ENCODE measurements at places on chromosomes 12 and 14.

DNA sequence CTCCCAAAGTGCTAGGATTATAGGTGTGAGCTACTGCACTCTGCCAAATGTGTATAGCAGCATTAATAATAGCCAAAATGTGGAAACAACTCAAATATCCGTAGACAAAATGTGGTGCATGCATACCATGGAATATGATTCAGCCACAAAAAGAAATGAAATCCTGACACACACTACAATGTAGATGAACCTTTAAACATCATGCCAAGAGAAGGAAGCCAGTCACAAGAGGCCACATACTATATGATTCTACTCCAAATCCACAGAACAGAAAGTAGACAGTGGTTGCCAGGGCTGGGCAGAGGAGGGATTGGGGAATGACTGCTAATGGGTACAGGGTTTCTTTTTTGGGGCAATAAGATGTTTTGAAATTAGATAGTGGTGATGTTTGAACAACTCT, 7.7 kb upstream of the TMED2 start:
- DNase-seq, result no peak

GRCh38 chr14:102078831-102079699, 7.8 kb downstream of the HSP90AA1 start:
- DNase-seq, result no peak

DNA sequence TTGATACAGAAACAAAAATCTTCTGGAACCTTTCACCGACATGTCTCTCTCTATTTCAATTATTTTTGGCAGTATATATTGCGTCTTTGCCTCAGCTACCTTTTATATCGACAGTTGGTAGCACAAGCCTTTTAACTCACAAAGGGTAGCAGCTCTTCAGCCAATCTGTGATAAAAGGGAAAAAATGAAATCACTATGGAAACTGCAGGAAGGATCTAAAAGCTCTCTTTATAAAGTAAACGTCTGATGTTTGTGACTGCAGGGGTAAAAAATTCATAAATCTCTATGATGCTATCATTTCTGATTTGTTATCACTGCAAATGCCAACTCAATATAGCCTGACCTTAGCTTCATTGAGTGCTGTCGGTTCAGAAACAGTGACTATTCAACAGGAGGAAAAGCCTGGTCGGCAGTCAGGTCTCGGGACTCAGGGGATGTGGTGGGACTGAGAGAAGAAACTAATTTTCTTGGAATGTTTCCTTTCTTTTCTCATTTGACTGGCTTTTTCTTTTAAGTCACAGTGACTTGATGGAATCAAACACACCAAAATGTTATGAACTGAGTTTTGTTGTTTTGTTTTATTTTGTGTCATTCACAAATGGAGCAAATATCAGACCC, 5.9 kb upstream of the RMST start:
- DNase-seq, result no peak

- no peak for DNase-seq
Measured at GRCh38 chr14:57403521-57403864, 13.1 kb downstream of the NAA30 start.

DNA sequence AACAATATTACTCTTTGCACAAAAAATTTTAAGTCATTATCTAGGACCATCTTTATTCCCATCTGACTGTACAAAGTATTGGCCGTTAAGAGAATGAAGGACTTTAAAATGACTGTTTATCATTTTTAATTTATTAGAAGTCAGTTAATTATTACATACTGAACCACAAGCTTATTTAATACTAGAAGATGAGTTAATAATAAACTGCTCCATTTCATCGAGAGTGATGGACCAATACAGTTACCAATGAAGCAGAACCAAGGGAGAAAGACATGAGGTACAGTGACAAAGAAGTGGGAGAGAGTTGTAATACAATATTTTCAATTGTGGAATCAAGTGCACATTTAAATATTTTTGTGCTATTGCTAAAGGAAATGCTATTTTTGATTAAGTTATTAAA, 83.3 kb downstream of the PTPRO start:
- no peak for DNase-seq

DNA sequence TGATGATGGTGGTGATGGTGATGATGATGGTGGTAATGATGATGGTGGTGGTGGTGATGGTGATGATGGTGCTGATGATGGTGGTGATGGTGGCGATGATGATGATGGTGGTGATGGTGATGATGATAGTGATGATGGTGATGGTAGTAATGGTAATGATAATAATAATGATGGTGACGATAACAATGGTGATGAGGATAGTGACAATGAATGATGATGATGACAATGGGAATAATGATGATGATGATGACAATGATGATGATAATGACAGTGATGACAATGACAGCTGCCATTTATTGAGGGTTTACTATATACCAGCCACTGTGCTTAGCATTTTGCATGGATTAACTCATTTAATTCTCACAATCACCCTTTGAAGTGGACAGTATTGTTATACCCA, 94.6 kb downstream of the SRRM4 start:
- DNase-seq, result no peak

DNA sequence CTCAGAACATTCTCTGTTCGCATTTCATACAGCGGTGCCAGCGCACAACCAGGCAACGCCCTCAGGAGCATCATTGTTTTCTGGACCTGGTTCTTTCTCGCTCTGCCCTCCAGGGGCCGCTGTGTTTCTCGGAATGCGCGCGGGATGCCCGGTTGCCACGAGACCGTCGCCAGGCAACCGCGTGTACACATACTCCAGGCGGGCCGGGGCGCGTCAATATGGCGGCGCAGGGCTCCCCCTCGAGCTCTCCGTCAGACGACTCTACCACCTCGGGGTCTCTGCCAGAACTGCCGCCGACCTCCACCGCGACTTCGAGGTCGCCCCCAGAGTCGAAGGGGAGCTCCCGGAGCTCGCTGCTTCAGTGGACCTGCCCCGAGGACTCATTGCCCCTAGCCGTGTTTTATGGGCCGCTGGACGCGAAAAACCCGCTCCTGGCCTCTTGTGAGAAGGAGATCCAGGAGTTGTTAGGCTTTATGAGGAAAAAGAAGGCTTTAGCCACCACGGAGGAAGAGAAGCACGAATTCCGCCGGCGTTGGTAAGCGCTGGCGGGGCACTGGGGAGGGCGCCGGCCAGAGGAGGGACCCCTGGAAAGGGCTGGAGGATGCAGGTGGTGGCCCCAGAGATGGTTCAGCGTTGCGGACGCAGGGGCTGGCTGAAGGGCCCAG, at the start of gene CFAP54:
Gene CFAP54 (plus strand): TSS at position 186 of the 665 bp plus-strand sequence. CDS start 33 bp downstream, at position 219.
- peak; percentile 65 for DNase-seq

DNA sequence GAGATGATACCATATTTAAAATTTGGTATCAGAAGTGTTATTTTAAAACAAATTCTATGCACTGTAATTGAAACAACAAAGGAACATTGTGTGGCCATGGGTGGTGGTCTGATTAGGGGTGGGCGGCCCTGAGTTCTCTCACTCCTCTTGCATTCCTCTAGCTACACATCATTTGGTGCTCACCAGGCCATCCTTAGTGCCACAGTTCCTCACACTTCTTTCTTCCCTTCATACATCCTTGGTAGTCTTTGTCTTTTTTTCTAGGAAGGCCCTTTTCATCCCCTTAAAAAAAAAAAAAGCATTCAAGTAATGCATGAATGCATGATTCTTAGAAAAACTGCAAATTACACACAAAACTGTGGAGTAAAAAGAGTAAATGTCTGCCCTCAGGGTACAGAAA, 2.4 kb upstream of the MANSC4 start:
- no peak for DNase-seq

- DNase-seq, result no peak
Measured at GRCh38 chr12:57216014-57216911, at the start of gene NXPH4. Gene NXPH4 (plus strand): TSS chr12:57216794. CDS start chr12:57216970, 176 bp downstream.

- DNase-seq, result no peak
Measured at GRCh38 chr12:1634590-1635191, 5.7 kb downstream of the WNT5B start.

GRCh38 chr14:24436355-24437019, 6.1 kb downstream of the SDR39U1 start:
- peak; percentile 19 for DNase-seq

- DNase-seq, result peak; percentile 40
Measured at GRCh38 chr12:24778486-24779304, 170.2 kb downstream of the BCAT1 start.

DNA sequence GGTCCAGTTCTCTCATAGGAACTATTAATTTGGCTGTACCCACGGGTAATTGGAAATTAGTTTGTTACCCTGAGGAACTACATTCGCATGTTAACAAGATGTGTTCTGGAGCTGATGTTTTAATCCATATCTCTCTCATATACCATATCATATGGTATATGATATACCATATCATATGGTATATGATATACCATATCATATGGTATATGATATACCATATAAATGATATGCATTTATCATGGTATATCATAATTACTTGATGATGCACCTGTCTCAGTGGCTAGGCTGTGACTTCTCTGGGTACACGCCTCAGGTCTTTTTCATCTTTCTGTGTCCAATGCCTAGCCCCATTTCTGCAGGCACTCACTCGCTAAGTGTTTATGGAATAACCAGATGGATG, 13.0 kb downstream of the KCNK10 start:
- no peak for DNase-seq

DNA sequence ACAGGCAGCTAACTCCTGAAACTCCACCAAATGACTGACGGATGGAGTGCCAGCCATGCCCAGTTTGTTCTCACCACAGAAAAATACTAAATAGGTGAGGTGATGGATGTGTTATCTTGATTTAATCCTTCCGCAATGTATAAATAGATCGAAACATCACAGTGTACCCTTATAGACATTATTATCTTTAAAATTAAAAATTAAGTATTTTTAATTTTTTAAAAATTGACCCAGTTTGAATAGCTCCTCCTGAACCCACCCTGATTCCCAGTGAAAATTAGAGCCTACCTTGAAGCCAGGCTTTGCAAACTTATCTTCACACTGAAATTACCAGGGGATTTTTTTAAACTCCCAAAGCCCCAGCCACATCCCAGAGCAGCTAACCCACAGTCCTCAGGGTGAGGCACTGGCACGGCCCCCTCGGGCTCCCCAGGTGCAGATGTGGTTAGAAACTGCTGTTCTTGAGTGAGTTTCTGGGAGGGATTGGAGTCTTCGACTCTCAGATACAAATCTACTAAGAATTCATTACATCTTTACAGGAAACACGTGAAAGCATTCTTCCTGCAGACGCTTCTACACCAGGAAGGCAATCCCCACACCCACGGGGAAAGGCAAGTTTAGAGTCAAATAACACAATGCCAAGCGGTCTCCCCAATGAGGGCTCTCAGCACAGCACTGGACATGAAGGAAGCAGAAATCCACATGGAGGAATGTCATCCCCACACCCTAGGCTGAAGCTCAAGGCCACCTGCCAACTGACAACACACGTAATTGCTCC, 126.4 kb downstream of the RIMBP2 start:
- no peak for DNase-seq

GRCh38 chr12:115213538-115214016, 529.6 kb upstream of the TBX3 start:
- no peak for DNase-seq

- no peak for DNase-seq
Measured at GRCh38 chr14:96902004-96902403, 104.8 kb downstream of the VRK1 start.

DNA sequence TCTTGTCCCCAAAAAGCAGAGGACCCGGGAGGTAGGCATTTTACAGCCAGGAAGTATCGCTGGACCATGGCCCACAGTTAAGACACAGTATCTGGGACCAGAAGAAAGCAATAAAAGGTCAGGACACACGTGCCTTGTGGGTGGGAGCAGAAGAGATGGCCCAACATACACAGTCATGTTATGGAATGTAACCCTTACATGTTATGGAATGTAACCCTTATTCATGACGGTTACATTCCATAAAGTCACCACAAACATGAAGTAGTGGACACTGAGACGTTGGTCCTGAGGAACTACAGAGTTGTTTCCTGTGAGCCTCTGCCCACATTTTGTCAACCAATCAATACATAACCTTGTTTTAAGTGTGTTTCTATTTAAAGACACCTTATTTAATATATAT, 285.6 kb upstream of the FKBP4 start:
- no peak for DNase-seq

DNA sequence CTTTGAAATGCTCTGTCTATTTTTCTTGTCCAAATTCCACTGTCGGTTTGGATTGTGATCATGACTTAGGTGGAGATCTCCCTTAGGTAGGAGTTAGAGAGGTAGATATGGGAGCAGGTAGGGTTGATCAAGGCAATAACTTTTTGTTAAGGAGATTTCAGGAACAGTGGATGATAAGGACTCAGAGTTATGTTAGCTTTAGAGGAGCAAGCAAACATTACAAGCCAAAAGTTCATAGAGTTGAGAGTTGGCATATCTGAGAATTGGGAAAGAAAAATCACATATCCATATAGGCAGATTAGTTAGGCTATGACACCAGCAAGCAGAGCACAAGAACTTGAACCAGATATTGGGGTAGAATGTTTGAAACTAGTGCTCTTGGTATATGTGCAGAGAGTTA, 43.1 kb upstream of the C12orf75 start:
- no peak for DNase-seq
